A549 treated with AZD2906 at 1 μM for 4 hours (cell line): ENCODE measurements at places on chromosomes 5 and 9. TPM values are rescaled to one million over a fixed set of nuclear protein-coding genes. Genes with fewer than 3 reads are reported as not detected.

The SHOC1 gene
- total RNA-seq, result not detected in 5 replicates

The TAF1L gene
- total RNA-seq, result 0.01 TPM in 3 of 5 replicates, not detected in the others

The SLC6A7 gene
- total RNA-seq, result 0.02 to 0.03 TPM in 2 of 5 replicates, not detected in the others

The DDX31 gene
- total RNA-seq, result 23.3 to 27.1 TPM (median 23.6 TPM) in 5 replicates

The MARVELD2 gene
- 2.0 to 3.7 TPM (median 2.5 TPM) in 5 replicates for total RNA-seq

The WDR31 gene
- total RNA-seq, result 0.96 to 1.4 TPM (median 1.1 TPM) in 5 replicates

The FRRS1L gene
- total RNA-seq, result 0.15 to 0.27 TPM (median 0.27 TPM) in 5 replicates

The ANKRD18B gene
- total RNA-seq, result 3.7 to 5.8 TPM (median 4.8 TPM) in 5 replicates
